ENCODE measurements at places on chromosomes 3 and 15.

- DNase-seq: no peak
Measured at GRCh38 chr3:172388412-172389078, 59.7 kb downstream of the GHSR start.

DNA sequence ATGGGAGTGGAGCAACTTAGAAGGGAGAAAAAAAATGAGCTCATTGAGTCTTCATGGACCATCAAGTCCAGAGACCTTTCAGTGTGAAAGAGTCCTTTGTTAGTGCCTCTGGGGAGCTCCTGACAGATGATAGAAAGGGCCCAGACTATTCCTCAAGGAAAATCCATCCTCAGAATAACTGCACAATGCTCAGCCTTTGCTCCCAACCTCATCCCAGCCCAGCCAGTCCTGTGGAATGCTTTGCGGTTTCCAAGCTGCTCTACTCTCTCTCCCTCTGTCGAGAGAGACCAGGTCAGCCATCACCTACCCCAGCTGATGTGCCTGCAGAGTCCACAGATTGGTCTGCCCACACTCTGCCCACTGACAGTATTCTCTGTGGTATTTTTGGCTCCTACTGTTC lies 406.2 kb downstream of the MFSD1 start:
- DNase-seq: no peak

DNA sequence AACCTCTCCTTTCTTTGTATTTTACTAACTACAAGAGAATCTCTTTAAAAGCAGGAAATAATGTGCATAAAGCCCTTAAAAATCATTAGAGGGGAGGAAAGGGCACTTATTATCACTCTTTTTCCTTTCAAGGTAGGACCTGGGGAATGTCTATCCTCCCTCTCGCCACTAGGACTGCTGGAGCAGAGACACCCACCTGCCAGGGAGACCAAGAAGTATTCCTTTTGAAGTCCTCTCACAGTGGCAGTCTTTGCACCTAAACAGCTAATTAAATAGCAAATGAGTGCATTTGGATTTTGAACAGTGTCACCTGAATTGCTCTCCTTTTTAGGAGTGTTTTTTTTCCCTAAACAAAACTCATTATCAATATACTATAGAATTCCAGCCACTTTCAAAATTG lies 874.1 kb downstream of the ZPLD1 start:
- no peak for DNase-seq

DNA sequence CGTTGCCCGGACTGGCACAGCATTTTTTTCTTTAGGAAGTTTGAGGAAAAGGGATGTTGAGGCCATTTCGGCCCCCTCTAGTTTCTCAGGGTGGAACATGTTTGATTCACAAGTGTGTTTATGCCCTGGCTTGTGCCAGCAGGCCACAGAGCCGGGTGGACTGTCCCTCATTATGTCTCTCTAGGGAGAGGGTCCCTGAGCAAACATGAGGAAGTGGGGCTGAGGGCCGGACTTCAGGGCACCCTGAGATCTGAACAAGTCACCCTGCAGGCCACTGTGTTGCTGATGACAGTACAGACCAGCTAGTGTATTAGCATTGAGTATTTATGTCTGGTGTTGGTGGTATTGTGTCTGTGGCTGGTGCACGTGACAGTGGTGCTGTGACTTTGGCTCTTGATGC lies 34.9 kb downstream of the RNU5B-1 start:
- no peak for DNase-seq

DNA sequence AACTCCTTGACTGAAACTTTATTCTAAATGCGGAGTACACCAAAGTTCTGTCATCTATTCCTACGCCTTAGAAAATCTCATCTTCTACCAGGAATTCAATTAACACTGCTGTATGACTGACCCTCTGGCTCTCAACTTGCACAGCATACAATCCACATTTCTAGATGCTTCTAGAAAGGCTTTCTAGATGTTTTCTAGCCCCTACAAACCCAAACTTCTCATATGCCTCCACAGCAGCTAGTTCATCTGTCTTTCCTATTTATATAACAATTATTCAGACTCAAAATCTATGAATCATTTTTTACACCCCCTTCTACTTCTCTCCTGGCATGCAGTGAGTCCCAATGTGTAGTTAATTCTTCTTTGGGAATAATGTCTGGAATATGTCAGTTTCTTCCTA lies 13.2 kb downstream of the INO80 start:
- no peak for DNase-seq

DNA sequence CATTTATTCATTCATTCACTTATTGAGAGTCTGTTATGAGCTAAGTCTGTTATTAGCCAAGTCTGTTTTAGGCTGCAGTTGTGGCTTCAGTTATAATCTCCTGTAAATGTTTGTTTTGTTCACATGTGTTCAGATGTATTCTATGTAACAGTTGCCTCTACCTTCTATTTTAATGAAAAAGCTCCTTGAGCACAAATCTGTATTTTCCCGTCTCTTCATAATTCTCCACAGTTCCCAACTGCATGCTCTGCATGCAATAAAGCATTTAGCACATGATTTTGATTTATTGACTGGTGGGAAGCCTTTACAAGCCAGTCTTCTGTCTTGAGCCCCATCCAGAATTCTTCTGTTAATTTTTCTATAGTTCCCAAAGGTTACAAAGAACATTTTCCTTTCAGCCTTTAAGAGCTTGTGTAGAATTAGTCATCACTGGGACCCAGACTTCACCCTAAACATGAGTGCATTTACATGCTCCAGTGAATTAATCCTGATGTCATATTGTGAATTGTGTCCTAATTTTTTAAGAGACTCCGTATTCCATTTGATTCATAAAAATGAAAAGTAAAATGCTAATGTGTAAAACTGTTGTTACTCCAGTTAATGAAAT lies 122.3 kb upstream of the NR2E3 start:
- DNase-seq: no peak

Data from stimulated activated CD8-positive, alpha-beta memory T cell treated with anti-CD3 and anti-CD28 coated beads, Interleukin-15, amount 100 ng/mL, for 48 hours (primary cell).